Fibroblast of mammary gland (primary cell): ENCODE measurements at places on chromosomes 2 and 18.

- DNase-seq = peak; percentile 38
These were observed 125.5 kb downstream of the SMAD7 start for GRCh38 chr18:48825101-48825745.

GRCh38 chr2:181660181-181660580 lies 3.3 kb upstream of the CERKL start:
- DNase-seq = no peak

- DNase-seq = no peak
These were observed 40.7 kb upstream of the TAF1B start for GRCh38 chr2:9802576-9802993.

DNA sequence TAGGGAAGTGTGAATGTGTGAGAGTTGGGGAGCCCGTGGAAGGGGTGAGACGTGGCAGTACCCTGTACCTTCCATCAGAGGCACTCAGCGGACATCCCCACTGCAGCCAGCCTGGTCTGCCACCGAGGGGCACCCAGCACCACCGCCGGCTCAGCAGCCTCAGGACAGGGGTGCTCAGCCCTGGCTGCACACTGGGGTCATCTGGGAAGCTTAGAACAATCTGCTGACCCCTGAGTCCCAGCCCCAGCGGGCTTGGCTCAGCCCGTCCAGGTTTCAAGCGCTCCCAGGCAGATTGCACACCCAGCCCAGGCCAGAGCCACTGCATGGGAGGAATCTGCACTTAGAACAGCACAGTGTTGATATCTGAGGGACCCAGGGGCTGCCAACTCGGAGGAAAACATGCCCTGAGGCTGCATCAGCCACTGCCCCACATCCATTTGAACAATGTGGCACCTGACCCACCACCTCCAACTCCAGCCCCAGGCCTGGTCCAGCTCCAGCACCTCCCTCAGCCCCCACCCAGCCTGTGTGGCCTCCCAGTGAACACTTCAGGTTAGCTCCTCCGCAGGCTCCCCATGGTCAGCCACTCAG lies 147.1 kb upstream of the OTOS start:
- no peak for DNase-seq

- no peak for DNase-seq
These were observed 102.2 kb downstream of the PTGR3 start for GRCh38 chr18:75106746-75107145.

GRCh38 chr18:23856466-23857163 lies 157.9 kb upstream of the TTC39C start:
- no peak for DNase-seq

DNA sequence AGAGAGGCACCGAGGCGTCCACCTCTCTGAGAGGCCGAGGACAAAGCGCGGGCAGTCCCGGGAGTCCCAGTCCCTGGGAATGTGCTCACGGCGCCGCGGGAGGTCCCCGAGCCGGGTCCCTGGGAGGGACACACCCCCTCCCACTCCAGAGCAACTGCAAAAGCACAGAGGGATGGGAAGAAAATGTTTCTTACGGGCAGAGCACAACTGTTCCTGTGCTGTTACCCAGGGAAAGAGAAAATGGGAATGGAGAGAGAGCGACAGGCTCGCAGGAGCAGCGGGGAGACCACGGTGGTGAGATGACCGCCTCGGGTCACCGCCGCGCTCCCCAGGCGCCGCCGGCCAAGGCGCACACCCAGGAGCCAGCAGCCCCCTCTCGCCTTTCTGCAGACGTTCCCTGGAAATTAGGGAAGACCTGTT lies 1.2 kb upstream of the BCL11A start:
- DNase-seq = no peak

DNA sequence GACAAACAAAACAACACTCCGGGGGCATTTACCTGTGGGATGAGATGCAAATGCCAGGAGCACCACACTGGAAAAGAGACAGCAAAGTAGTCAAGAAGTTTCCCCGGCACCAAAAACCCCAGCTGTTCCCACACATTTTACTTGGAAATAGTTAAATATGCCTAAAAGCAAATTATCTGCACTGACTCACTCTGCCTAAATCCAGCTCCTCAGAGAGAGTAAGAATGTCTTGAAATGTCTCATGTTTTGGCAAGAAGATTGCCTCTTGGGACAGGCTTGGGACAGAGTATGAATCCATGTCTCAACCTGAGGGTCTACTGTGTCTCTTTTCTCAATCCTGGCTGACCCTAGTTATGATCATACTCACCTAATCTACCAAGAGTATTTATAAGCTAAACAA lies 87.5 kb upstream of the RIOK3 start:
- DNase-seq = peak; percentile 82
